ENCODE measurements at places on chromosomes 2 and 18.

- no peak for DNase-seq
Measured at GRCh38 chr2:121263996-121264715, 20.8 kb downstream of the TFCP2L1 start.

- DNase-seq, result no peak
Measured at GRCh38 chr2:8819194-8819593, 18.2 kb downstream of the KIDINS220 start.

DNA sequence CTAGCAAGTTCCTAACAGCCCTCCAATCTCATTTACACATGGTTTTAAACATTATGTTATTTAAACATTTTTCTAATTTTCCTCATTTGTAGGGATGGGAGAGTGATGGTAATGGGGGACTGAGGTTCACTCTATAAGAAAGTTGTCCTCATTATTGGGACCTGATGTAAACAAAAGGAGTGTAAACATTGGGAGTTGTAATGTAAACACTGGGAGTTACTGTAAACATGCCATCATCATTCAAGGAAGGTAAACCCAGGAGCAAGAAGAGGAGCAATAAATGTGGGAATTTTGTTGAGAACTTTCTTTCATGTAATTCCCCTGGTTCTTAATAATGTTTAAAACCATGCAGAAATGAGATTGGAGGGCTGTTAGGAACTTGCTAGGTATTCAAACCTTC is 17.8 kb downstream of the RFTN2 start:
- DNase-seq, result no peak

DNA sequence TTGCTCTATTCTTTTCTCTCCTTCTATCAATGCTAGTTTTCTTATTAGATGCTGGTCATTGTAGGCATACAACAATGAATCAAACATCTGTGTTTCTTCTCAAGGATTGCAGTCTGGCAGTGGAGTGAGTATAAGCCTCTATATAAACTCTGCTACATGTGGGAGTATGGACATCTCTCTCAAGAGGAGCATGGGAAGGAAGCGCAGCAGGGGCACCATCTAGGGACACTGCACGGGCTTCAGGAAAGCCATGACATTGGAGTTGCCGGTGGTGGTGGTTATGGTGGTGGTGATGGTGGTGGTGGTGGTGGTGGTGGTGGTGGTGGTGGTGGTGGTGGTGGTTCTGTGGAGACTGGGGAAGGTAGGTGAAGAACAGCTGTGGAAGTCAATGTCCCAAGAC is 462.6 kb downstream of the RNF144A start:
- DNase-seq, result no peak

DNA sequence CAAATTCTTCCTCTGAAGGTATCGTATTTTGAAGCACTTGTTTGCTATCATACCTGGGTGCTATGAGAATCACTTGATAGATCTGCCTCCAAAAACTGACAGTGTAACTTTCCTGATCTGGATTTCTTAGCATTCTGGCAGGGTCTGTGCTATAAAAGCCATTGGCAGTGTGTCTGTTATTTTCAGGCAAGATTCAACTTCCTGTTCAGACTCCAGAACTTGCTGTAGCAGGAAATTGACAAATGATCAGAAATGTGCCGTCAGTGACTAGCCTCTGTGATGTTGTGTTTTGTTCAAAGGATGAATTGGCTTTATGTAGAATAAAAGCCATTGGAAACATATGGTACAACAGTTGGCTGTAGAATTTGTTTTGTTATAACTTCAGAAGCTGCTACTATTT is 273.3 kb downstream of the PTPRM start:
- DNase-seq, result no peak

All from DND-41 (cell line).